H1 (cell line): ENCODE measurements at places on chromosomes 2 and 18. TPM values are rescaled to one million over a fixed set of nuclear protein-coding genes. Genes with fewer than 3 reads are reported as not detected.

Gene IL36G
- not detected in 2 replicates for total RNA-seq

Gene ASPRV1
- 0.86 and 0.95 TPM in 2 replicates for total RNA-seq

Gene RGPD8
- 8.2 and 9.3 TPM in 2 replicates for total RNA-seq

Gene UNC50
- total RNA-seq, result 27.4 and 33.4 TPM in 2 replicates

Gene IL1RN
- not detected in 2 replicates for total RNA-seq
